MV-4-11 (cell line): ENCODE measurements at places on chromosomes 16 and 17.

DNA sequence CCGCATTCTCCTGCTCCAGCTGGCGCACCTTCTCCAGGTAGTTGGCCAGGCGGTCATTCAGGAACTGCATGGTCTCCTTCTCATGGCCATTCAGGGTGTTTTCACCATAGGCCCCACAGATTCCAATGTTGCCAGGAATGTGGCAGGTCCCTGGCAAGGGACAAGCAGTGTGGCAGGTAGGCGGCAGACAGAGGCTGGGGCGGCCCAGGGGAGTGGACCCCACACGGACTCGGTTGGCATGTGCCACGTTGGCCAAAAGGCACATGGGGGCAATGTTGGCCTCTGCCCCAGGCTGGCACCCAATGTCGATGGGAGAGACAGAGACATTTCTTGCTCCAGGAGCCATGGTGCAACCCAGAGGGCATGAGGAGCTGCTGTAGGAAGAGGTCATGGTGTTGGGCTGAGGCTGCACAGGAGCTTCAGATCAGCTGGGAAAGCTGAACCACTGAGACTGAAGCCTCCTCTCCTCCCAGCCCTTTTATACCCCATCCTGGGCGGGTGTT is at the start of gene KRT38:
TSS of gene KRT38 (minus strand) at position 453 of the 503 bp plus-strand sequence. CDS start at position 391, 62 bp downstream.
- DNase-seq: no peak

DNA sequence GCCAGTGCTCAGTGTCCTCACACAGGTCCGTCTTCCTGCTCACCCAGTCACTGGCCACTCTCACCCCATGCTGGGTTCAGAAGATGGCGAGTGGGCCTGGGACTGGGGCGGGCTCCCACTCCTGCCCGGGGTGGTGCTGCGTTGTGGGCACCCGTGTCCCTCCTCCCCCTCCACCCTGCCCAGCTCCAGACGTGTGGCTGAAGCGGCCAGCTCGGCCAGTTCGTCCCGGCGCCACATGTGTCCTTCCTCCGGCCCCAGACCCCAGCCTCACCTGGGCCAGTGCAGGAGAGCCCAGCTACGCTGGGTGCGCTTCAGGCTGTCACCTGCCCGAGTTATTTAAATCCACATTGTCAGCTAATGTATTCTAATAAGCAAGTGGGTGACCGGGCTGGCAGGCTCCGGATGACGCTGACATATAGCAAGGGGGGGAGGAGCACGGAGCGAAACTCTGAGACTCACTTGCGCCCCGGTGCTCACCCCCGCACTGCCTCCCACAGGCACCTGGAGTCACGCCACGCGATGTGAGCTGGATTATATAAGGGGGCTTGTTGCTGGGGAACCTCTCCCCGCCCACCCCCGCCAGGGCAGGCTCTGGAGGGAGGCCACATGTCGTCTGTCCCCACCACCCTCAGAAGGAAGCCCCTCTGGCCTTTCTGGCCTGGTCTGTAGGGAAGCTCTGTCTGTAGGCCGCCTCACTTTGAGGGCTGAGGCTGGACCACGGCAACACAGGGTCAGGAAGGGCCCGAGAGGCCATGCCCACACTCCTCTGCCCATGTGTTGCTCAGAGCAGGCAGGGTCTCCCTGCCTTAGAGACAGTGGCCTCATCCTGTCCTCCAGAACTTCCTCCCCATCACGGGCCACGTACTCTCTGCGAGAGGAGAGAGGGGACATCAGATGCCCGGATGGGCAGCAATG is 7.1 kb upstream of the BAIAP2 start:
- no peak for DNase-seq

DNA sequence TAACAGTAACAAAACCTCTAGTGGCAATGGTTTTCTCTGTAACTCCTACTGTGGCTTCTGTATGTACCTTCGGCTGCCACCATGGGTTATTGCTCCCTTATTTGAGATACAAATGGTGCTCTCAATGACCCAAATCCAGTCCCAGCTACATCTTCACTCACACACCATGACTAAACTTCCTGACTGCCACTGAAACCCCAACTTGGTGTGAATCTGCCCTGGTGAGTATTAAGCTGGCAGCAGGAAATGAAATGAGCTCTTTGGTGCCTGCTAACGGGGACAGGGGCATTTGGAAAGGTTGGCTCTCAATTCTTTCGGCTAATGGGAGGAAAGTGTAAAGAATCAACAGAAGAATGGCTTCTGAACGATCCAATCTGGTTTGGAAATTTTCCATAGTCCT is 7.5 kb upstream of the SLC35B1 start:
- no peak for DNase-seq

DNA sequence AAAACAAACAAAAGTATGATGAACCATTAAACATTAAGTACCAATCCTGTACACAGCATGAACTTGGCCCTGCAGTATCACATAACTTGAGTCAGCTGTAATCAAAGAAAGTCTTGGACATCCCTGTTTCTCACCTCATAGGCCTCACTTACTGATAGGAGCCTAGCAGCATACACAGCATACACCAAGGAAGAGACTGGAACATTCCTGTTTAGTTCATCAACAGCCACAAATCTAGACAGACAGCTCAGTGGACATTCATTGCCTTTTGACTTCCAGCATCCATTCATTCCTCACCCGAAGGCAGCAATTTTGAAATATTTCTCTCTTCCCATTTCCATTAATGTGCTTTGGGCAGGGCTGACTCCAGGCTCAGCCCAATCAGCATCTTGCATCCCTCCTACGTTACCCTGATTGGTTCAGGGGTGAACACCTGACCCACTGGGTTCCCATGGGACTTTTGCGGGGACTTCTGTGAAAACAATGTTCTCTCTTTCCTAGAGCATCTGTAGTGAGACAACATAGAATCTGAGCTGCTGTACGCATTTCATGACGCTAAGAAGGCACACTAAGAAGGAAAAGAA is 336.7 kb upstream of the ZFHX3 start:
- no peak for DNase-seq

DNA sequence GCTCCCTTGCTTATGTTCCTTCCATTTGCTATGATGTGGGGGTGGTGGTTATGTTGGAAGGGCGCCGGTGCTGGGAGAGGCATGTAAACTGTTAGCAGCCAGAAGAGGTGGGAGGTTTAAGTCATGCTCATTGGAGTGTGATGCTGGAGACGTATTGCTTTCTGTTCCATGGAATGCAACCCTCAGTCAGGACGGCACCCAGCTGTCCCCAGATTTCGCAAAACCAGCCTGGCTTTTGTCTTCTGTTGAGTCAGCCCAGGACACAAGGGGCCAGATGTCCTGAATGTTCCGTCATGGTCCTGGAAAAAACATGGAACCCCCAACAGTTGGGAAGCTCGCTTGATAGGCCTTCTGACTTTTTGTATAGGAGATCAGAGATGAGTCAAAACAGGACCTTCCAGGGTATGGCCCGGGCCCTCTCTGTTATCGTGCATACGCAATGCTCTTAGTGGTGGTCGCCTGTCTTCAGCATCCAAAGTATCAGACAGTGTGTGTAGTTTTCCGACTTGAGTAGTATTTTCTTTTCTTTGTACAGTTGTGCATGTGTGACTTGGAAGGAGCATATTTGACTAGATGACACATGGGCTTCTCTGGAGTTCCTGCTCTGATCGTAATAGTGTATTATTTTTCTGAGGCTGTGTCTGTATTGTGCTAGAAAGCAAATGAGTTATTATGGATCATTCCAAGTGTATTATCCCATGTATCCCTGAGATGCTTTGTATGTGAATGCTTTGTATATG is 201.9 kb downstream of the SNX29 start:
- DNase-seq: no peak

DNA sequence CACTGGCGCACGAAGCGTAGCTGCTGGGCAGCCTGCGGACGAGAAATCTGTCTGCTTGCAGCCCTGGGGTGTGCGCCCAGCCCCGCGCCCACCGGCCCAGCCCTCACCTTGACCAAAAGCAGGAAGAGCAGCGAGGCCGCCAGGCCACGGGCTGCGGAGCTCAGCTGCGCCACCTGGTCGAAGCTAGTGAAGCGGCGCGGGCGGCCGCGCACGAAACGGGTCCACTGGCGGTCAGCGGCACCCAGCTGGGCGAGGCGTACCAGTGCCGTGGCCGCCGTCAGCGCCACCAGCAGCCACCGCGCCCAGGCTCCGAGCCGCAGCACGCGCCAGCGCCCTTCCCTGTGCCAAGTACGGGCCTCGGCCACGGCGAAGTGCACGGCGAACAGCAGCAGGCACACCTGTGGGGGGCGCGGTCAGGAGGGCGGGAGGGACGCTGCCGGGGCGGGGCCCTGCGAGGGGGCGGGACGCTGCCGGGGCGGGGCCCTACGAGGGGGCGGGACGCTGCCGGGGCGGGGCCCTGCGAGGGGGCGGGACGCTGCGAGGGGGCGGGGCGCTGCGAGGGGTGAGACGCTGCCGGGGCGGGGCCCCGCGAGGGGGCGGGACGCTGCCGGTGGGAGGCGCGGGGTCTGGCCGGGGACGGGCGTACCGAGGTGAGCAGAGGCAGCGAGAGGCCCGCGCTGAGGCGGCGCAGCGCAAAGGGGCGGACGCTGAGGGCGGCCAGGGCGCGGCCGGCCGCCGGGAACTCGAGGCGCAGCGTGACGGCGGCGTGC is 43.2 kb downstream of the TSC2 start:
- DNase-seq: no peak
